K562 (cell line): ENCODE measurements at places on chromosomes 13 and 19. TPM values are rescaled to one million over a fixed set of nuclear protein-coding genes. Genes with fewer than 3 reads are reported as not detected.

The PTGER1 gene
- total RNA-seq: 0.29 and 0.35 TPM in 2 replicates

The ATP7B gene
- total RNA-seq: 16.5 and 20.4 TPM in 2 replicates

The SAE1 gene
- 205 and 217 TPM in 2 replicates for total RNA-seq

- H3K4me3 ChIP-seq: no peak overlapping the region
- no peaks in the 10 kb centered on the region for H3K27me3 ChIP-seq
- H3K27ac ChIP-seq: no peak overlapping the region
- DNase-seq: no peak
- no peaks in the 10 kb centered on the region for H3K4me1 ChIP-seq
Measured at GRCh38 chr13:111278743-111279652, 41.4 kb upstream of the TEX29 start.

DNA sequence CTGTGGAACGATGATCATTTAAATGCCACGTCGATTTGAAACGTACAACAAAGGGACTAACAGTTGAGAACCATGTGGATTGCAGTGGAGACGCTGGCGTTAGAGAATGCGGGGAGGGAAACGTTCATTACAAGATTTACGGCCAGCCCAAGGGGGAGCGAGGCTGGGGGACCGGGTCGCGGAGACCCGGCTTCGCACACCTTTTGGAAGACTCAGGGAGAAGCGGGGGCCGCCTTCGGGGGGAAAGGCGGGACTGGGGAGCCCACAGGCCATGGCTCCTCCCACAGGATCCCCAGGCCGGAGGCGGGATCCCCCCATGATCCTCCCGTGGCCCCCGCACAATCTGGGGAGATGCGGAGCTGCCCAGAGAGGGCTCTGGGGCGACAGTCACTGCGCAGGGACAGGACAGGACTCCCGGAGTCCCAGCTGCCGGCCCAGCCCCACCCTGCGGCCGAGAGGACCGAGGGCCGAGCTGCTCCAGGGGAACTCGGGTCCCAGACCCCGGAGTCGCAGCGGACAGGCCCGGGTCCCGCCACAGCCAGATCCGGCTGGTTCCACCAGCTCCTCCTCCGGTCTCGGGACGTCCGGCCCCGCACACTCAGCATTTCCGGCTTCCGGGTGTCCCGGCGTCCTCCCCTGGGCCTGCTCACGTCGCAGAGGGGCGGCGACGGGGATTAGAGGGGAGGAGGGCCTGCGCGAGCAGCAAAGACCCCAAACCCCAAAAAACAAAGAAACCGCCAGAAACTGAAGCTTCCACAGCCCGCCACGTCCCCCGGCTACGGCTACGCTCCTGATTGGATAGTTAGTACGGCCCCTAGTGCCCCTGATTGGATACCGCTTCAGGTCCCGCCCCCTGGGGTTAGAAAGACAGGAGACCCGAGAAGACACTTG is 21.1 kb upstream of the OR10H1 start:
- DNase-seq: peak; percentile 97
- peaks cover 25% of the 10 kb centered on the region for H3K4me1 ChIP-seq
- peak overlapping the region; percentile 66 for H3K4me3 ChIP-seq
- no peaks in the 10 kb centered on the region for H3K27me3 ChIP-seq

GRCh38 chr13:65932013-65932412 is 1298.1 kb downstream of the PCDH9 start:
- H3K36me3 ChIP-seq: no peaks in the 10 kb centered on the region
- no peaks in the 10 kb centered on the region for H3K27me3 ChIP-seq
- no peaks in the 10 kb centered on the region for H3K4me1 ChIP-seq
- H3K4me3 ChIP-seq: no peak overlapping the region
- no peak for DNase-seq

- peaks cover 4% of the 10 kb centered on the region; the same call in 1 of the 3 replicates for H3K36me3 ChIP-seq
- H3K4me3 ChIP-seq: no peak overlapping the region
- peaks cover 48% of the 10 kb centered on the region for H3K4me1 ChIP-seq
- DNase-seq: no peak
- no peaks in the 10 kb centered on the region for H3K27me3 ChIP-seq
Measured at GRCh38 chr19:49020931-49021895, 2.9 kb downstream of the CGB3 start.

GRCh38 chr13:113507505-113508345 is 17.2 kb upstream of the DCUN1D2 start:
- no peak for DNase-seq
- no peaks in the 10 kb centered on the region for H3K27me3 ChIP-seq
- no peak overlapping the region for H3K27ac ChIP-seq
- H3K36me3 ChIP-seq: peaks cover 54% of the 10 kb centered on the region; the same call in 2 of the 3 replicates

- DNase-seq: peak; percentile 33
- H3K27ac ChIP-seq: peak overlapping the region; percentile 13; the same call in 2 of the 3 replicates
- no peak overlapping the region for H3K4me3 ChIP-seq
- peaks cover 40% of the 10 kb centered on the region for H3K4me1 ChIP-seq
- no peaks in the 10 kb centered on the region for H3K27me3 ChIP-seq
- H3K36me3 ChIP-seq: peaks cover 26% of the 10 kb centered on the region; the same call in 2 of the 3 replicates
Measured at GRCh38 chr19:16892868-16893685, 4.3 kb downstream of the F2RL3 start.

DNA sequence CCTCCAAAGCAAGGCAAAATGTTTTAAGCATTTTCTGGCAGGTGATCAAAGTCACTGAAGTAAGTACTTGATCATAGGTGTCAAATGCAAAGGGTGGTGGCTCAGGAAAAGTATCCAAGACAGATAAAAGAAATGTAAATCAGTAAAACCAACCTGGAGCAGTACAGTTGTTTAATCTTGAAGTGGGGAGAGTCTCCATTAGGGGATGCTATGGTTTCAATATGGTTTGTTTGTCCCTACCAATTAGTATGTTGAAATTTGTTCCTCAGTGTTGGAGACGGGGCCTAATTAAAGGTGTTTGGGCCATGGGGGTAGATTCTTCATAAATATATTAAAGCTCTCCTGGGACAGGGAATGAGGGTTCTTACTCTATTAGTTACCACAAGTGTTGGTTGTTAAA is 1781.7 kb upstream of the PRR20A start:
- H3K27ac ChIP-seq: no peak overlapping the region
- DNase-seq: no peak
- no peak overlapping the region for H3K4me3 ChIP-seq
- no peaks in the 10 kb centered on the region for H3K4me1 ChIP-seq
